Glutamatergic neuron (in vitro differentiated cells): ENCODE measurements at places on chromosomes 1 and 21. TPM values are rescaled to one million over a fixed set of nuclear protein-coding genes. Genes with fewer than 3 reads are reported as not detected.

FCRL1 gene
- not detected for total RNA-seq

MMEL1 gene
- 4.0 TPM for total RNA-seq

GBP6 gene
- not detected for total RNA-seq

- DNase-seq: no peak
These were observed 55.0 kb downstream of the ELAVL4 start for GRCh38 chr1:50163680-50164079.

DNA sequence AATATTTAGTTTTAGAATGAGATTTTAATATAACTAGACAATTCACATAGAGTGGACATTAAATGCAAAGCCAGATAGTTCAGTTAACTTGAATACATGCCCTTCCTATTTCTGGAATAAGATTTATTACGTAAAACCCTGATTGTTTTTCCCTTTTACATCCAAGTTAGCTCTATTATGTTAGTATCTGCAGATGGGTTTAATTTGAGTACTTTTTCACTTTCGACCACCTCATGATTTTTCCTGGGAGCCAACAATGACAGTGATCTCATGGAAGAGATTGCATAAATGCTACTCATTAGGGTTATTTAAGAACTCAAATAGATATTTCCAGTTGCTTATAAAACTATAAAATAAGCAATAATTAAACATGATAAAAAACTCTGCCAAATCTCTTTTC is 199.4 kb upstream of the PTGFR start:
- no peak for DNase-seq
